RWPE1 (cell line): ENCODE measurements at places on chromosomes 11 and 22.

DNA sequence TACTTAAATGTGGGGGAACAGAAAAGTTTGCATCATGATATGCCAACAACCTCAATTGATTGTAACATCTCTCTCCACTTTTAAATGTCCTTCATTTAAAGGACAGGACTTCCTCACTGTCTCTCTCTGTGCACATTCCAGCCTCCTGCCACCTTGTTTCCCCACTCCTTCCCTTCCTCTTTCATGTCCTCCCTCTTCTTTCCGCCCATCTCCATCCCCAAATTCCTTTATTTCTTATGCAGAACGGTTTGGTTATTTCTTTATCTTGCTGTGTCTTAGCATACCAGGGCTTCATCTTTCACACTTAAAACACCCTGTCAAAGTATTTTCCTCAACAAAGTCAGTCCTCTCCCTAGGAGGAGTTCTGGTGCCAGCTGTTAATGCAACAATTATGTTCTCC is 293.8 kb downstream of the NXPE2 start:
- no peak for DNase-seq

GRCh38 chr22:32971276-32971675 is 86.9 kb downstream of the SYN3 start:
- DNase-seq: no peak

- no peak for DNase-seq
These were observed 13.9 kb downstream of the RTN4RL2 start for GRCh38 chr11:57474017-57474802.

DNA sequence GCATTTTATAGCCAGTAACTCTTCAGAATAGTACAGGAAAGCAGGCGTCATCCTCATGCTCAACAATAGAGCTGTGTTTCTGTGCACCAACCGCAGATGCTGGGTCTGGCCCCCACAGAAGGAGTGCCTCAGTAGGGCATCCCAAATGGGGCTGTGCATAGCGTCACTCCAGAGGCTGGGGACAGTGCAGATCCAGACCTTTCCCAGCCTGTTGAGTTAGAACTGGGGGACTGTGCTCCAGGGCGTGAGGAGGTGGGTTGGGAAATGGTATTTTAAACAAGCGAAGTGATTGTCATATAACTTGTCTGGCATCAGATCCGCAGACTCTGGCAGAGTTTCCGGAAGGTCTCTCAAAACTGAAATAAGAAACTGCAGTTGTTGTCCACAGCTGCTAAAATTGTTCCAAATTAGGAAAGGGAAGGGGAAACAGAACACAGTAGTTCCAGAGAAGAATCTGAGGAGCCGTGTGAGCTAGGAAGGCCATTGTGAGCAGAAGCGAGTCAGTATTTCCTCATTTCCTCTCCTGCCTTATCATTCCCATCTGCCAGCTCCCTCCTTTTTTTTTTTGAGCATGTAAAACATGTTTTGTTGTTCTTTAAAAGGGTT is 52.2 kb downstream of the JAM3 start:
- DNase-seq: no peak

DNA sequence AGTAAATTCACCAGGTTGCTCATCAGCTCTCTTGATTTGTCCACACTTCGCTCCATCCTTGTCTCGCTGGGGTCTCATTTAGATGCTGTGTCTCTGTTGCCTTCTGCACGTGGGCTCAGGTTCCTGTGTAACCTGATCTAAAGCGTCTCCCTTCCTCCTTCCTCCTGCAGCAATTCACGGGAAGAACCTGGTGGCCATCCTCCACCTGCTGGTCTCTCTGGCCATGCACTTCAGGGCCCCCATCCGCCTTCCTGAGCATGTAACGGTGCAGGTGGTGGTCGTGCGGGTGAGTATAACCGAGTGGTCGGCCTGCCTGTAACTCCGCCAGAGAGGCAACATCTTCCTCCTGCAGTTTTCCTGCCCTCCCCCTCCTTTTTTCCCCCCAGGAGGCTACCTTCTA is 48.0 kb upstream of the PARVG start:
- DNase-seq: no peak

- no peak for DNase-seq
These were observed 98.6 kb upstream of the USP47 start for GRCh38 chr11:11743216-11743615.

DNA sequence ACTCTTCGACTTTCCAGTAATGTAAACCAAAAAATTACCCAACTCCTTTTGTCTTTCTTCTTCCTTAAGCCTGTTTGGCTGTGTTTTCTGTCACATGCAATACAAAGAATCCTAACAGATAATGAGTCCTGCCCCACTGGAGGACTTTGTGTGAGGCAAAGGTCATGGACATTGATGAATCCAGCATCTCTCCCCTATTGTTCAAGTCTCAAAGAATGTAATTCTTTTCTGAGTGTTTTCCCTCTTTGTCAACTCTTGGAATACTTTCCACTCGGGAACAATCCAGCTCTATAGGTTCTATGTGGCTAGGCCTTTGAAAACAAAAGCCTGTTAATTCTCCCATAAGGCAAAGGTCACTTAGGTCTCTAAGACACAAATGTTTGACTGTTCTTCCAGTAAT is 100.7 kb downstream of the FAR1 start:
- DNase-seq: no peak

DNA sequence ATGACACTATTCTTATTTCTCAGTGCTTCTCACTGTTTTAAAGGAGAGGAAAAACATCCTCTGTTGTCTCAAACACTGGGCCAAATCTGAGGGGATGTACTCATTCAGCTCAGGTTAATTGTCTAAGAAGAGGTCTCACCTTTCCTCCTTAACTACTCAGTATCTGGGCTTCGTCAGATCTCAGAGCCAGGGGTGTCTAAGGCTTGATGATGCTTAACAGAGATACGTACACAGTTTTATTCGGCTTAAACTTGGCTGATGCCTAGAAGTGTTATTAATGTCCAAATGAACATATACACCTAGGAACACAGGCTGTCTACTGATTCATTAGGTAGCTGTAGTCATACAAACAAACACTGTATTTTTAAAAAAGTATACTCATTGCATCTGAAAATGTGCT is 85.8 kb downstream of the UVRAG start:
- no peak for DNase-seq

GRCh38 chr11:70772950-70773349 is 374.6 kb downstream of the CTTN start:
- no peak for DNase-seq

GRCh38 chr22:49331223-49331815 is 496.4 kb downstream of the BRD1 start:
- DNase-seq: no peak

DNA sequence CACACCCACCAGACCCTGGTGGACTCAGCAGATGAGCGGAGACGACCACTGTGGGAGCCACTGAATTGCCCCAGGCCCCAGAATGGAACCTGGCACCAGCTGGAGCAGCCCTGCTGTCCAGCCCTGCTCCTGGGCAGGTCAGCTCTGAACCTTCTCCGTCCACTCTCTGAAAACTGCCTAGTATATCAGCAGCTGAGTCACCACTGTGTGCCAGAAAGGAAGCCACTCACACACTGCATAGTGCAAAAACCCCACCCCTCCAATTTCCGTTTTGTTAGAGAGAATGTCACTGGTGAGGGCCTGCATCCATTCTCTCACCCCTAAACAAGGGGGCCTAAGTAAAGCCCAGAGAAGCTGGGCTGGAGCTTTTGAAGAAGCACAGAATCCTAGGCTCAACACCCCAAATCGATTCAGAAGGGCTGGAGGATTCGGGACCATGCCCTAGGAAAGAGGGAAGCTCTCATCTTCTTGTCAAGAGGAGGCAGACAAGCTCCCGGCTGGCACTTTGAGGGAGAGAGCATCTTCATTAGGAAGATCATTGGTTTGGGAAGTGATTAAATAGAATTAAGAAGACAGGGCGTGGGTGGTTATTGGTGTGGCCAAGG is 44.5 kb downstream of the GALNT18 start:
- DNase-seq: no peak

DNA sequence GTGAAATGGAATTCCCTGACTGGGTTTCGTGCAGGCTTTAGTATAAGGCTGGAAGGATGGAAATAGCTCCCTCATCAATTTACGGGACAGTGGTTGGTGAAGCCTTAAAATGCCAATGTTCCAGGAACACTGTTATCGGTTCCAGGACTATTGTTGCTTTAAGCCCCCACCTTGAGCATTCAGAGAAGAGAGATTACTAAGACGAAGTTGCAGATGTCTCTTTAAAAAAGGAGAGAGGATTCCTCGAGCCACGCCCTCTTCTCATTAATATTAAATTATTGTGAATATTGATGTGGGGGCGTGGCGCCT is 195 bp upstream of the CREB3L1 start:
- peak; percentile 46 for DNase-seq

- DNase-seq: no peak
These were observed 27.4 kb downstream of the OTOG start for GRCh38 chr11:17574141-17575091.

GRCh38 chr11:62694455-62695167 is 5.3 kb upstream of the LRRN4CL start:
- DNase-seq: no peak

DNA sequence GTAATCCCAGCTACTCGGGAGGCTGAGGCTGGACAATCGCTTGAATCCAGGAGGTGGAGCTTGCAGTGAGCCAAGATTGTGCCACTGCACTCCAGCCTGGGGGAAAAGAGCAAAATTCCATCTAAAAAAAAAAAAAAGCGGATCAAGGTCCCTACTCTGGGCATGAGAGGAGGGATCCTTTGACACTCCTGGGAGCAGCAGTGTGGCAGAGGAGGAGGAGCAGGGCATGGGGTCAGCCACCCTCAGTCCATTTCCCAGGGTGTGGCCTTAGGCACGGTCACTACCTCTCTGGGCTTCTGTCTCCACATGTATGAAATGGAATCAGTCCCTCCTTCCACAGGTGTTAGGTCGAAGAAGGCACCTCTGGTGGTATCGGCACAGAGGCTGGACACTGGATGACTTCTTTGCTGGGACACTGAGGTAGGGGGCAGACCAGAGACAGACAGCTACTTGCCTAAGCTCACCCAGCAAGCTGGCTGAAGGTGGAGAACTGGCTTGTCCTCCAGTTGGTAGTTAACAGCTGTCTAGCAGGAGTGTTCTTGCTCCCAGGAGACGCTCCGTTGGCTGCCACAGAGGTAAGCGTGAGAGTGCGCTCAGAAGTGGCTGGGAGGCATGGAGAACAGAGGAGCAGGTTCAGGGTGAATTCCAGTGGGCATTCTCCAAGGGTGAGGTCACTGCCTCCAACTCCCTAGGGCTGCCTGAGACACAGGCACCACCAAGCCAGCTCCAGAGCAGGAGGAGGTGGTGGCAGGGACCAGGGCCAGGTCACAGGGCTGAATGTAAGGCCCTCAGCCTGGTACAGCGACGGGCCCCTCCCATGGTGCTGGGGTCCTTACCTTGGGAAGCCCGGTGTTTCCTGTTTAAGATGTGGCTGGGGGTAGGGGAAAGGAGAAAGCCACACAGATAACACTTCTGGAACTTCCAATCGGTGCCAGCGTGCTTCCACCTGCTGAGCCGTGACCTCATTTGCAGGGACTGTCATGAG is 19.5 kb downstream of the TXN2 start:
- DNase-seq: peak; percentile 62

GRCh38 chr11:118415739-118416068 is 14.3 kb downstream of the ATP5MG start:
- DNase-seq: peak; percentile 69

DNA sequence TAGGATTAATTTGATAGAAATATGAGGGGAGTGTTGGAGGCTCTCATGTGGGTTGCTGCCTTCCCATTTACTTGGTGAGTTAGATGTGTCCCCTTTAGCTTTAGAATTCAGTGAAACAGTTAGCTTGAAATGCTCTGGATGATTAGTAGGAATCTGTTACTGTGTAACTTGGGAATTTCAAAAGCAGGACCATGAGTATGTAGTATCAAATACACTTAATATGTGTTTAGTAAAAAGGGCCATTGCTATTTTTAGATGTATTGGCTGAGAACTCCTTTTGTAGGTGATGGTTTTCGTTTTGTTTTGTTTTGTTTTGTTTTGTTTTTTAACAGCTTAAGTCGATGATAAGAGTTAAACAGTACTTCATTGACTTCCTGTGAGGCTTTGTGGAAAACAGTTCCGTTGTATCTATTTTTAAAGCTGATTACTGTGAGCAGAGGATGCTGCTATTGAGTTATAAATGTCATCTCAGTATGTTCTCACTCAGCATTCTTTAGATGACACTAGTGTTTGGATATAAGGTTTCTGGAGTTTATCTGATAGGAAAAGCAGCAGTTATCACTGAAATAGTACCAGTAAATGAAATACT is 53.5 kb downstream of the MCAM start:
- no peak for DNase-seq

- DNase-seq: no peak
These were observed 23.7 kb upstream of the SLC35F2 start for GRCh38 chr11:107882095-107882820.

- no peak for DNase-seq
These were observed 5.4 kb downstream of the DDI1 start for GRCh38 chr11:104041792-104042191.

DNA sequence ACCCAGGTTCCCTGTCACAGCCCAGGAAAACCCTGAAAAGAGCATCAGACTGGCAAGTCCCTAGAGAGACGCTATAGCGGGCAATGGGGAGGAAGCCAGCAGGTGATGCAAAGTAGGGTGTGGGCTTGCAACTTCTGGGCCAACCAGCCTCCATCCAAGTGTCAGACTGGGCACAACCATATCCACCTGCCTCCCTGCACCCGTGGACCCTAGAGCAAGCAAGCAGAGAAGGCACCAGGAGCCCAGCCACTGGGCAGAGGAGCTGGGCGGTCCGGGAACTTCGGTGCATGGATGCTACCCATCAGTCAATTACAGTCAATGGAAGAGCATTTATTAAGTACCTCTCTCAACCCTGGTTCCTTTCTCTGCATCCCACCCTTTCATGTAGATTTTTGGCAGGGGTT is 2.8 kb downstream of the NECTIN1 start:
- DNase-seq: no peak

- no peak for DNase-seq
These were observed 9.2 kb downstream of the CLCF1 start for GRCh38 chr11:67364169-67364568.

GRCh38 chr11:101083335-101083734 is 46.3 kb downstream of the PGR start:
- DNase-seq: no peak

DNA sequence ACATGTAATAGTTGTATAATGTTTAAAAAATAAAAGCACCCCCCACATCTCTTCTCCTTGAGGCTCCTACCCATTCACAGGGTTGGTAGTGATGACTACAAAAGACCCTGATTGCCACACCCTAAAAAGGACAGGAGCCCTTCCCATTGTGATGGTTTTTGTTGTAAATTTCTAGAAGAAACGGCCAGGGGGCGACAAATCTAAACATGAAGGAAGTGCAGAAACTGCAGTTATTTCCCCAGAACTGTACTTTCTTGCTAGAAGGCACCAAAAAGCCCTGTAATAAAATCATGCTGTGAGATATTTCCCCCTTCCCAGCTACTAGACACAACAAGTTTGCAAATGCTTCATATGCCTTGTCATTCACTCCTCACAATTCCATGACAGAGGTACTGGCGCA is 10.8 kb downstream of the PRR5L start:
- no peak for DNase-seq

- DNase-seq: no peak
These were observed 18.4 kb upstream of the MYOD1 start for GRCh38 chr11:17700991-17701390.

GRCh38 chr11:12177739-12178338 is 67.4 kb downstream of the MICAL2 start:
- no peak for DNase-seq
